ENCODE measurements at places on chromosomes 1 and 21.

GRCh38 chr1:20108366-20109123 lies 10.8 kb downstream of the PLA2G2D start:
- no peak for DNase-seq

DNA sequence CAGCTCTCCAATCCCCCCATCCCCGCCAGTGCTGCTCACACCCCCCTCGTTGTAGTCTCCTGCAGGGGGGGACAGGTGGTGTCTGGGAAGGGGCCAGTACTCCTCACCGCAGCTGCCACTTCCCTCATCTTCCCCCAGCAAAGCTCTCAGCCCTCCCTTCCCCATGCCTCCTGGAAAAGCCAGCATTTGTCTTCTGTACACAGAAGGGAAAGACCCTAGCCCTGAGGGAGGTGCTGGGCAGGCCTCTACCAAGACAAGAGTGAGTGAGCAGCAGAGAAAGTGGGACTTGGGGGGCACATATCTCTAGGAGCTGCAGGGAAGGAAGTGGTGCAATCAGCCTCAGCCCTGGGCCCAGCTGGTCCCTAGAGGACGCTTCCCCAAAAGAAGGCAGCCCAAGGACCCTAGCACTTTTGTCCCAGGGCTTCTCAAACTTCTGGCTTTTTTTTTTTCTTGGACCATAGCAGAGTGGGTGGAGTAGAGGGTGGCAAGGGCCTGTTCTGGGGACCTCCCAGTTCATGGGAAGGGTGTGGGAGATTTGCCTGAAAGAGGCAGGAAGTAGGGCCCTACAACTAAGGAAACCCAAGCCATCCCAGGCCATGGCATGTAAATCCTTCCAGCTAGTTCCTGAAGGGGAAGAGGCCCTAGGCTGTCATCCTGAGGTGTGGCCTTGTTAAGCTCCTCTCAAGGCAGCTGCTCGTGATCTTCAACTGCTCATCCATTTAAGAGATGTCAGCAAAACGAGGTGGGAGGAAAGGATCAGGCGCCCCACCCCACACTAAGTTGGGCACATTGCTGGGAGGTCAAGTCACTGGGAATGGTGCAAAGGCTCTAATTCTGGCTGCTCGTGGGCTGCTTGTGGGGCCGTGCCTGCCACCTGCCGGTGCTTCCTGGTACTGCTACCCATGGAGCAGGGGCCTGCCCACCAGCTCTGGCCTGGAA lies 12.6 kb downstream of the ZC3H12A start:
- peak; percentile 67 for DNase-seq

DNA sequence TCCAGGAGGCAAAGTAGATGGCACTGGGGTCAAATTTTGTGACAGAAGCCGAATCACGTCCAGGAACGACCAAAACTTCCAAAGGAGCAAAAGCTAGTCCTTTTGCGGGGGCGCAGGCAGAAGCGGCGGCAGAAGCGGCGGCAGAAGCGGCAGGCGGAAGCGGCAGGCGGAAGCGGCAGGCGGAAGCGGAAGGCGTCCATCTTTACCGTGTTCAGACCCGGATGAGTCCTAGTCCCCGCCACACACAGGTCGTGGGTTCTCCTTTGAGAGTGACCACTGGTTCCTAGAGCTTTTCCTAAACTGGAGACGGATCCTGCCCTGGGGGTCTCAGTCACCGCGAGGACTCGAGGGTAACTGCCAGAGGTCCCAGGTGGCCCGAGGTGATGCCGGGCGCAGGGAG lies 53.6 kb downstream of the POFUT2 start:
- DNase-seq: no peak

DNA sequence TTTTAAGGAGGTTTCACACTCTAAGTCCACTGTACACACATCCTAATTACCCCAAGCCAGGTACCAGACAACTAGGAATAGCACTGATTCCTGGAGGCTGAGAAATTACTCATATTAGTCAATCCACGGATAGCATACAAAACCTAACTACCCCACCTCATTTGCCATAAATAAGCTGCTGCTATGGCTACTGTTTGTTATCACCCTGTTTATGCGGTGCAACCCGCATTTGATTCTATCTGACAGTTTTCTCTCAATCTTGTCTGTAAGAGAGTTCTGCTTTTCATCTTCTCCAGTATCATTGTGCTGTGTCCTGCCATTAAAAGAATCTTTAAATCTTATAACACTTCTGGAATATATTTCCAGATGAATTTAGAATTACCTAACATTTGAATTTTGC lies 1496.5 kb downstream of the PLA2G4A start:
- DNase-seq: no peak

GRCh38 chr1:53686091-53686964 lies 52.6 kb downstream of the GLIS1 start:
- peak; percentile 45 for DNase-seq

GRCh38 chr21:42590431-42591131 lies 62.8 kb upstream of the PDE9A start:
- DNase-seq: no peak

DNA sequence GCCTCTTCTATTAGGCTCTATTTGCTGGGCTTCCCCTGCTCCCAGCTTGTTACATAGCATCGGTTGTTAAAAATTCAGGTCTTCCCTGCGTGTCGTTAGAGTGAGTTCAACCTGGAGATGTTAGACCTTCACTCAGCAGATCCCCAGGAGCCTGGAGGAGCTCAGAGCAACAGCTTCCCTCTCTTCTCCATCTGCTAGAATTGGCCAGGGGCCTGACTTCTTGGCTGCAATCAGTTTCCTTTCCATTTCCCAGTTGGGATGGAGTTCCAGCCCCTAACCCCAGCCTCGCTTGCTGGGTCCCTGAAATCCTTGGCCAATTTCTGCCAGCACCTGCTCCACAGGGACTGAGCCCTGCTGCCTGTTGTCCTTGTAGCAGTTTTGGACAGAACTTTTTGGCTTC lies 55.9 kb downstream of the MT1HL1 start:
- no peak for DNase-seq

GRCh38 chr1:48532976-48533375 lies 61.0 kb upstream of the SPATA6 start:
- no peak for DNase-seq

- DNase-seq: no peak
Observed at GRCh38 chr1:22517956-22518355, 45.3 kb upstream of the EPHA8 start.

Measured in brain microvascular endothelial cell (primary cell).